ENCODE measurements at places on chromosomes 2 and 18. TPM values are rescaled to one million over a fixed set of nuclear protein-coding genes. Genes with fewer than 3 reads are reported as not detected.

Gene OSR1
- 4.6 TPM for total RNA-seq

Gene MROH2A
- total RNA-seq = not detected

Gene COLEC12
- total RNA-seq = 0.18 TPM

Gene MOCOS
- 3.9 TPM for total RNA-seq

Gene DSC2
- not detected for total RNA-seq

Gene CYP26B1
- total RNA-seq = 0.51 TPM

Gene ALPP
- total RNA-seq = not detected

Gene STPG4
- total RNA-seq = not detected

Gene ABHD1
- total RNA-seq = not detected

Gene HOXD1
- total RNA-seq = not detected

Gene UPP2
- total RNA-seq = not detected

Gene SIX3
- not detected for total RNA-seq

Gene CYB5A
- total RNA-seq = 82.8 TPM

Gene CSRNP3
- total RNA-seq = not detected

DNA sequence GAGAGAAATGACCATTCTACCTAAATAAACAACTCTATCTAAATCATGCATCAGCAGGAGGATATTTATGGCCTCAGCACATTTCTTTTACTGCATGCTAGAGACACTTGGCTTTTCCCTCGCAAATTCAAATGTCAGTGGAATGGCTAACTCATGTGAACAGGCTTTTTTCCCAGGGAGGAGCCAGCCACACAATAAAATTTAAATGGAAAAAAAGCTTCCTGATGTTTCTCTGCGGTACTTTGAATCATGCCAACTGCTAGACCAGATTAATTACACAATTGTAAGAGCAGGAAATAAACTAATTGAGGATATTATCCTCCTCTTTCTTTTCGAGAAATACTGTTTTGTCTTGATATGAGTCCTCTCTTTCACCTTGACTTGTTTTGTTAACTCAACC is 676.3 kb downstream of the IRS1 start:
- DNase-seq = peak; percentile 43

DNA sequence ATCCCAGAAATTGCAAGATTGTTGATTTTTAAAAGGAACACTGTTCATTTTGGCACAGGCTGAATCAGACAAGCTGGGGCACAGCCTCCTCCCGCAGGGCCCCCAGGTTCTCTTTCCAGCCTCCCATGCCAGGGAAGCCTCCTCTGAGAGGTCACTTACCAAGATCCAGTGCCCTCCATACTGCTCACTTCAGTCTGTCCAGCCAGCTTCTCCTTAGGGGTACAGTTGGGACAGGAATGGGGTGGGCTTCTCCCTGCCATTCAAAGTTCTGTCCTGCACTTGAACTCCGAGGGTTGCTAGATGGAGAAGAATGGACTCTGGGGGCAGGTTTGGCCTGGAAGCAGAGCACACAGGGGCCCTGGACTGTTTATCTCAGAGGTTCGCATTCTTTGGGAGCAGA is 7.5 kb upstream of the CYP26B1 start:
- no peak for DNase-seq

DNA sequence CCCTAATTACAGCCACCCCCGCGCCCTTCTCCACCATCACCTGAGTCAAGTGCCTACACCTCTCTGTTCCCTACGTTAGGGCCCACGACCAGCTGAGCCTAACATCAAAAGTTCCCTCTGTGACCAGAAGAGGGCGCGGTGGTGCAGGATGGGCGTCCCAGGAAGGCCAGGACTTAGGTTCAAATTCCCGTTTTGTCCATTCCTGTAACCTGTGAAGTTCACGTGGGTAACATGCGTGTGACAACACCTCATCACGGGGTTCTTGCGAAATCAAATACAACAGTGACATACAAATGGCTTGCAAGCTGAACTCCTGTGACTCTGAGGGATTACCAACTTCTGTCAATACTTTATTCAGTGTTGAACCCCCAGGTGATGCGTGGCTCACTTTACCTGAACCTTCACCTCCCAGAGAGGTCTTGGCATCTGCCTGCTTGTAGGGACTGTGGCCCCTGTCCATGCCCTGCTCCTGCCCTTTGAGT is 207.9 kb downstream of the ARL4C start:
- DNase-seq = no peak

- no peak for DNase-seq
Observed at GRCh38 chr2:172489681-172490080, 62.3 kb downstream of the ITGA6 start.

- no peak for DNase-seq
Observed at GRCh38 chr2:136051001-136051724, 65.7 kb upstream of the DARS1 start.

DNA sequence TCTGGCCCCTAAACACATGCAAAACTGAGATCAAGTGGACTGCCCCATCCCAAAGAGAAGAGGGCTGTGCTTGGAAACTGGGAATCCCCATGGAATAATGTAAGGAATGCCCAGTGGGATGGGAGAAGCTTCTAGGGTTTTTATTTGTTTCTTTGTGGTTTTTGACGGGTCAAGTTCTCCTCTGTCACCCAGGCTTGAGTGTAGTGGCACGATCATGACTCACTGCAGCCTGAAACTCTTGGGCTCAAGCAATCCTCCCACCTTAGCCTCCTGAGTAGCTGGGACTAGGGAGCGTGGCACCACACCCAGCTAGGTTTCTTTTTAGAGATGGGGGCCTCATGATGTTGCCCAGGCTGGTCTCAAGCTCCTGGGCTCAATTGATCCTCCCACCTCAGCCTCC is 101.7 kb upstream of the ZSWIM2 start:
- DNase-seq = peak; percentile 28

DNA sequence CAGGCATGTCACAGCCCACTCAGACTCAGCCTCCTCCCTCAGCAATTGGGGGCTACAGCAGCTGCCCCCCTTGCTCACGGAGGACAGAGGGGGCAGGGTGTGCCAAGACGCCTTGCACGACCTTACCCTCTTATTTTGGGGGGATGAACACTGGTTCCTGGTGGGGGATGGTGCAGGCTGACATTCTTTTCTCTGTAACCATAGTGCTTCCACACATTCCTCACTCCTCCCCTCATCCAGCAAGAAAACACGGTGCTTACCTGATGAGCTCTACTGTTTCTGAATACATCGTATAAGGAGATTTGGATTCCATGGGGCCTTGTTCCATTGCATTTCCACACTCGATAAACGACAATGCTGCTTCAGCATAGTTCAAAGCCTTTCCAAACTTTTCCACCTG is 75.4 kb upstream of the REV1 start:
- no peak for DNase-seq

- no peak for DNase-seq
Observed at GRCh38 chr18:24354278-24354677, 43.3 kb downstream of the OSBPL1A start.

- no peak for DNase-seq
Observed at GRCh38 chr2:102801098-102801718, 39.4 kb downstream of the TMEM182 start.

- no peak for DNase-seq
Observed at GRCh38 chr2:146461068-146461467, 1383.8 kb upstream of the ACVR2A start.

DNA sequence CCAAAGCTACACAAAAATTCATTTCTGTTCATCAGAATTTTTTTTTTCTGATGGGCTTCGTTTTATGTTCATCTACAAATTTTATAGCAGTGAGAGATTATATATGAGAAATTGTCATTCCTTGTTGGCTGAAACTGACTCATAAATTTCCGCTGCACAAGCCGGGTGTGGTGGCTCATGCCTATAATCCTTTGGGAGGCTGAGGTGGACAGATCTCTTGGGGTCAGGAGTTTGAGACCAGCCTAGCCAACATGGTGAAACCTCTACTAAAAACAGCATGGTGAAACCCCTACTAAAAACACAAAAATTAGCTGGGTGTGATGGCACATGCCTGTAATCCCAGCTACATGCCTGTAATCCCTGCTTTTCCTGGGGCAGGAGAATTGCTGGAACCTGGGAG is 72.0 kb downstream of the PLEKHM3 start:
- DNase-seq = no peak

DNA sequence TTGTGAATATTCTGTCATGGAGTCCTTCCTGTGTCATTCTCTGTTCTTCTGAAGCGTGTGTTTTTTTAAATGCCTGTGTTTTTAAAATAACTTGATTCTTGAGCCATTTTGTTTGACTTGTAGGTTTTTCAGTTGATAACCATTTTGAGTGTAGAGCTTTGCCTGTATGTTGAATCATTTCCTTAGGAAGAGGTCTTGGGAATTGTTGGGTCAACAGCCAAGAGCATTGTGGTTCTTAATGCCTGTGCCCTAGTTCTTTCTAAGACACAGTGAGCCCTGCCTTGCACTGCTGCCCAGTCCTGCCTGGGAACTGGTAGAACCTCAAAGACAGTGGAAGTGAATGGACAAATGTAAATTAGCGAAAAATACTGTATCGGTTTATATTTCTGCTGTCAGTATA is 25.9 kb downstream of the RAB12 start:
- no peak for DNase-seq

DNA sequence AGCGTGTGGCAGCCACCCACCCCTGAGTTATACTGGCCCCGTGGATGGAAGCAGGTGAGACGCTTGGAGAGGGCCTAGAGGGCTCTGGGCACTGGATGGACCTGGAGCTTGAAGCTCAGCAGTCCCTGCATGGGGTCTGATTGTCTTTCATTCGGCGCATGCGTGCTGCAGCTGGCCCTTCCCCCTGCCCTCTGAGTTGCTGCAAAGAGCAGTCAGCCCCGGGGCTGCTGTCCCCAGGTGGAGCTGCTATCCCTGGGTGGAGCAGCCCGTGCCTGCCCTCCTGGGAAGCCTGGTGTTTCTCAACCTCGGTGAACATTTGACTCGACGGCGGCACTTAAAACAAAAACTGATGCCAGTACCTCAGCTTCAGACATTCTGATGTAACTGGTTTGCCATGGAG is 29.6 kb downstream of the IGFBP5 start:
- DNase-seq = no peak

- no peak for DNase-seq
Observed at GRCh38 chr18:12397254-12397653, 10.5 kb upstream of the PRELID3A start.

DNA sequence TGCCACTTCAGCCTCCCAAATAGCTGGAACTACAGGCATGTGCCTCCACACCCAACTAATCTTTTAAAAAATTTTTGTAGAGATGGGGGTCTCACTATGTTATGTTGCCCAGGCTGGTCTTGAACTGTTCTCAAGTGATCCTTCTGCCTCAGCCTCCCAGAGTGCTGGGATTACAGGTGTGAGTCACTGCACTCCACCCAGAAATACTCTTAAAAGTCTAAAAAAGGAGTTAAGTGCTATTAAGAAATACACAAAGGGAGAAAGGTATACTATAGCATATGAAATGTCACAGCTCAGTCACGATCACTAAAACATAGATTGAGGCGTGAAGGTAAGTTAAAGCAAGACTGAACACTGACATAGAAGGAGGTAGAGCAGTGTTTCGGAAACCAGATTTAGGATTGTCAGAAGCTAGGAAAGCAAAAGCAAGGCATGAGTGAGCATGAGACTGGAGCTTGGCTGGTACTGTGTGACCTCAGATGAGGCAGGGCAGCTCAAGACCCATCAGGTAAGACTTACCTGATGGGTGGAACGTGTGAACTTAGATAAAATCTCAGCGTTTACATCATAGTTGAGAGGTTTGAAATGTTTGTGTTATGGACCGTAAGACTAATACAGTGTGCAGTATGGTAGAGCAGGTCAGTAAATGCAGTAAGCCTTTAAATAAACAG is 9.2 kb downstream of the CCNYL1 start:
- DNase-seq = no peak
